ENCODE measurements at places on chromosomes 2 and 18. TPM values are rescaled to one million over a fixed set of nuclear protein-coding genes. Genes with fewer than 3 reads are reported as not detected.
A peak's percentile ranks its signal among the peaks of the same experiment; 100 is the strongest.

- DNase-seq, result no peak
Measured at GRCh38 chr2:20198001-20198400, 26.9 kb downstream of the SDC1 start.

DNA sequence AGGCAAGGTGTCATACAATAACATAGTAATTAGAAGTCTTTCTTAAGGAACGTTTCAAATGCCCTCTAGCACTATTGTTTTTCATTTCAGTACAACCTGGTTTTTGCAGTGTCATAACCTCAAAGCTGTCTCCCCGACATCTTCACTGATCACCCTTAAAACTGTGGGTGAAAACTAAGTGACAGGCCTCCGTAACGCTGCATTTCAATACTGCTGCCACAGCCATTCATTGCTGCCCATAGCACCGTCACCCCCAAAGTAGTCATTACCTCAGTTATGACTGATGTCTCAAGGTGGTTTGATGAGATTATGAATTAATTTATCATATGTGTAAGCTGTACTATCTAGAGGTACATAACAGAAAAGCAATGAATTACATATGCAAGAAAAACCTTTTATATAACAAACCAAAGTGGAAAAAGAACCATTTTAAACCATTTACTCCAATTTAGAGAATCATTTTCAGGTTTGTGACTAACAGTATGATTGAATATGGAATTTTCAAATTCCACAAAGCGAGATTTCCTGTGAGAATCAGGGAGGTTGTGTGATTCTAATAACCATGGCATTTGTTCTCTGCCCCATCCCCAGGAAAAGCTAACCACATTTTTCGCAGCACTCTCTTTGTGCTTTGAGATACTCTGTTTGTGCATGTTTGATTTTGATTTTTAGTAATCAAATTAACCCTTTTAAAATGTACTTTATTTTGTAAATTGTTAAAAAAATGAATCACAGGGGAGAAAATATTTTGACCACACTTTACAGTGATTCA lies 263.0 kb downstream of the PTGR3 start:
- no peak for DNase-seq

GRCh38 chr2:182144041-182144775 lies 158.6 kb downstream of the PPP1R1C start:
- DNase-seq, result no peak

GRCh38 chr2:11559786-11560155 lies 25.9 kb downstream of the GREB1 start:
- DNase-seq, result no peak

DNA sequence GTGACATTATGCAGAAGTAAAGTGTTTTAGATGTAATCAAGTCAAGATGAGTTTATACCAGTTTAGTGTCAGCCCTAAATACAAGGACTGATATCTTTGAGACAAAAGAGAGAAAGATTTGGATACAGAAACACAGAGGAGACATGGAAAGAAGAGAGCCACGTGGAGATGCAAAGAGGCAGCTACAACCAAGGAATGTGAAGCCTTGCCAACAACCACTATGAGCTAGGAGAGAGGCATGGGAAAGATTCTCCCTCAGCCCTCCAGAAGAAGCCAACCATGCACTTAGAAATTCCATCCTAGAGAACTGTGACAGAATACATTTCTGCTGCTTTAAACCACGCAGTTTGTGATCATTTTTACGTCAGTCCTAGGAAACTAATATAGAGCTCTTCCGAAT lies 217.2 kb downstream of the DOK6 start:
- no peak for DNase-seq

DNA sequence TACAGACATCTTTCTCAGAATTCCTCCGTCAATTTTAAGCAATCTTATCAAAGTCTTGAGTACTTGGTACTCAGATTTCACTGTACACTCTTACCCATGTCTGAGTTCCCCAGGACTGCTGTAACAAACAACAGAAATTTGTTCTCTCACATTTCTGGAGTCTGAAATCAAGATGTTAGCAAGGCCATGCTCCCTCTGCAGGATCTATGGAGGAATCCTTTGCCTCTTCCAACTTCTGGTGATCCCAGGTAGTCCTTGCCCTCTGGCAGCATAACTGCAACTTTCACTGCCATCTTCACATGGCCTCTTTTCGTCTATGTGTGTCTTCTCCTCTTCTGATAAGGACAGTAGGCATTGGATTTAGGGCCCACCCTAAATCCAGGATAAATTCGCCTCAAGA lies 17.1 kb upstream of the CACNB4 start:
- DNase-seq, result peak; percentile 12

GRCh38 chr18:60189856-60190255 lies 182.7 kb downstream of the MC4R start:
- no peak for DNase-seq

Gene CNDP1
- polyA plus RNA-seq, result 0.04 TPM
